ENCODE measurements at places on chromosomes 2 and 18.

DNA sequence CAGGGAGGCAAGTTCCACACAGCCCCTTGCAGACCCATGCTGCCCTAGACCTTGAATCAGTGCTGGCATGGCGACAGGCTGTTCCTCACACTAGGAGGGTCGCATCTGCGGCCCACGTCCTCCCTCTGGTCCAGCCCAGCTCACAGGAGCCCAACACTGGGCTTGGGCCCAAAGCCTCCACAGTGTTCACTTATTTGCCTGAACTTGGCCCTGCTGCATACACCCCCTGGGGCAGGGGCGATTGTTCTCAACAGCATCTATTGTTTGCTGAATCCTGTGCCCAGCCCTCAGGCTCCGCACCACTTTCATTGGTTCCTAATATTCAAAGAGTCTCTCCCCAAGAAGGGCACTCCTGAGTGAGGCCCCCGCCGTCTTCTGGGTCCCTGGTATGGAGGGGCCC lies 90.7 kb downstream of the ZBTB7C start:
- DNase-seq: no peak

DNA sequence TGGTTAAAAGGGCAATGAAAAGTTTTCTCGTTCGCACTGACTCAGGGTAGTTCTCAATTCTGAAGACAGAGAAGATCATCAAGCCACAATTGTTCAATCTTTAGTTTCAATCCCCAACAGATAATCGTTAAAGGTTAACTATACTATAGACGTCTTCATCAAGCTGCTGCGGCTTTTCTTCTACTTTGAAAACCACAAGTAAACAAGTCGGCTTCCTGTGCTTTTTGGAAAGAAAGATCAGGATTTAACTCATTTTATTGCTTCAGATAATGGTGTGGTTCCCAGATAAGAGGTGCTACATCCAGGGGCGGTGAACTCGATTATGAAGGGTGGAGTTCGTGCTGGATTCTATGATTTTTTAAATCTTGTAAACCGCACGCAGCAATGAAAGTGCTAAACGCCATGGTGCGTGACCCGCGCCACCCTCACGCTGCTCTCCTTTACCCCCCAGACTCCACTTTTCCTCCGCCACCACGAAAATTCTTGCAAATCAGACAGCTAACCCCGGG lies 545 bp upstream of the CDCA7 start:
- DNase-seq: no peak

- DNase-seq: no peak
Observed at GRCh38 chr18:55219059-55219458, 259.8 kb upstream of the CCDC68 start.

DNA sequence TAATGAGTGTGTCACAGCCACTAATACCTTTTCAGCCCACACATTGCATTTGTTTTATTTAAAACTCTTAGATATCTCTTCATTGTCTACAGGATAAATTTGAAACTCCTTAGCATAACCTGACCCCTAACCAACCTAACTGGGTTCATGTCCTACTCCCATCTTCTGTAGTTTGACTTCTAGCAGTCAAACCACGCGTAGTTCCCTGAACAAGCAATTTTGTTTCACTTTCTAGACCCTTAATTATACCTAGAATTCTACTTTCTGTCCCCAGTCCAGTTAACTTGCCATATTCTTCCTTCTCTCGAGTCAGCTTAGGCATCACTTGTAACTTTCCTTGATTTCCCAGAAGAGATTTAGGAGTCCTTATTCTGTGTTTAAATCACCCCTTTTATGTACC lies 55.1 kb downstream of the RBBP8 start:
- no peak for DNase-seq

DNA sequence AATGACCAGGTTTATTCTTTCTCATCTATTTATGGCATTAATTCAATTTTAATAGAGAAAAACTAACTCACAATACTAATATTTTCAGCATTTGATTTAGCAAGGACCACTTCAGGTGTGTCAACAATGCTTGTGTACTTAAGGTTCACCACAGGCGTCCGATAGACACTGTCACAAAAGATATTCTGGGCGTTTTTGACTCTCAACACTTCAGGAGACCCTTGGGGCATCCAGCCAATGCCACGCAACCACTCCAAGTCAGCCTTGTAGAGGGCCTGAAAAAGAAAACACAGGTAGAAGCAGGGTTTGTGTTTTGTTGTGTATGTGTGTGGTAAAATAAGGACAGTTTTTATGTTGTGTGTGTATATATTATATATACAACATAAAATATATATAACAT lies 158.2 kb downstream of the NEB start:
- DNase-seq: no peak

- peak; percentile 16 for DNase-seq
Observed at GRCh38 chr2:225764346-225764745, 364.8 kb downstream of the NYAP2 start.

GRCh38 chr18:48161911-48162698 lies 231.6 kb upstream of the SMAD2 start:
- DNase-seq: no peak

DNA sequence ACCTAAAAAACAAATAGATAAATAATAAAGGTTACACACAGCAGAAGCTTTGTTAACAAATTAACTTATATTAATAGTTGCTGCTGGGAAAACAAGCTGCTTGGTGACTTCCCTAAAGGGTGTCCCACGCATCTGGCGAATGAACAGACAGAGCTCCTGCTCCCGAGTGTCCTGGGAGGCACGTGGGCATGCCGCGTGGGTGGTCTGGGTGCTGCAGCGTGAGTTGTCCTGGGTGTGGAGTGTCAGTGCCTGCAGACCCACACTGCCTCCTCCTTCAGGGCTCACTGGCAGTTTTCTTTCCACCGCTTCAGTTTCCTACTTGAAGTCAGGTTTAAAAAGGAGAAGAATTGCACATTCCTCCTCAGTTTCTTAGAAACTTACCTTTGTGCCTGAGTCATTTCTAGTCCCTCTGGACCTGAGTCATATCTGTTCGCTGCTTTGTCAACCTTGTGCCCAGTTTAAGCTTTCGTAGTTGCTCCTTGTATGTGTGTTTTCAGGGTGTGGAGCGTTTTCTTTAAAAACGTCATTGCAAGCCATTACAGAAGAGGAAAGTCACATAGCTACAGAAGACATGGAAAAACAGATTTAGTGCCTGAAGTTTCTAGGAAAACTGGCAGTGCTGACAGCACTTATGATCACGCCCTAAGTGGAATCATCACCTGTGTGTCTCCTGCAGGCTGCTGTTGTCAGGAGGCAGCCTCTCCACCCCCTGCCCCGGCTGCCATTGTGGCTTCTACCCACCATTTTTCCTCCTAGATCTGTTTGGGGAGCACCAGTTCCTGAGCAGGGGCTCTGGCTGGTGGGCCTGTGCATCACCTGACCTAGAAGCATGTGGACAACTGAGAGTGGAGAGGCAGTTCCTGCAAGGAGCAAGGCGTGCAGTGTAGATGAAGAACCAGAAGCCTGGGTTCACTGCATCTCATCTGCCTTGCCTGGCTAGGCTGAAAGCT lies 24.5 kb downstream of the IMPA2 start:
- DNase-seq: no peak

DNA sequence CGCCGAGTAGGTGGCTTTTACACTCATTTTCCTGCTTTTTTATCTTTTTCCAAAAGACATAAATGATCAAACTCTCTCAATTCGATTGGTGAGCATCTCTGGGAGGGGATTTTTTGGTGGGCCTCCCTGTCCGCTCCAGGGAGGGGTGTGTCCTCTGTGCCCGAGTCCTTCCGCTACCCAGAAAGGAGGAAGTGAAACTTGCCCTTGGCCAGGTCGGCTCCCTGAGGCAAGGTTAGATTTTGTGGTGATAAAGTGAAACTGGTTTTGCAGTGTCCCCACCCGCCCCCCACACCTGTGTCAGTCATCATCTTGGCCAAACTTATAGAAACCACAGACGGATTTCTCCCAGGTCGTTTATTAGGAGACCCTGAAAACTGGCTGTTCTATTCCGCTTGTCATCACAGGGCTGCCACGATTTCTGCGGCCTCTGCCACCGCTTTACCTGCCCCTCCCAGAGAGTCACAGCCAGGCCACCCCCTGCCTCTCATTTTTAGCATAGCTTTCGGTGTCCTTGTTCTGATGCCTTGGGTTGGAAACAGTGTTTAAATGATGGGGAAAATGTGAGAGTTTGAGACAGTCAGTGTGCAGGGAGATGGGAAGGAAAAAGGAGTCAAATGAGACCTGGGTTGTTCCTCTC lies 93.6 kb downstream of the SH3BP4 start:
- DNase-seq: no peak

DNA sequence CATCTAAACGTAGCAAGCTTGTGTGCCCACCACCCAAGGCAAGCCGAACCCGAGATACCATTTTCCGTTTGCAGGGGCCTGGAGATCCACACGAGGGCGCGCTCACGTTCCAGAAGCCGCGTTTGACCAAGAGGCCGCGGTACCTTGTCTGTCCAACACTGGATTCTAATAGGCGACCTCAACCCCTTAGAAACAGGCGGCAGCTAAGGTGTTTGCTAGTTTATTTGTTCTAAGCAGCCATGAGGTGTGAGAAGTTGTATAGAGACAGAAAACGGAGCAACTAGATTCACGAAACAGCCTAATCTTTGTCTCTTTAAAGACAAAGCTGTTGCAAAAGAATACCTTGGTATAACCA lies 4.2 kb downstream of the HOXD11 start:
- DNase-seq: peak; percentile 60

DNA sequence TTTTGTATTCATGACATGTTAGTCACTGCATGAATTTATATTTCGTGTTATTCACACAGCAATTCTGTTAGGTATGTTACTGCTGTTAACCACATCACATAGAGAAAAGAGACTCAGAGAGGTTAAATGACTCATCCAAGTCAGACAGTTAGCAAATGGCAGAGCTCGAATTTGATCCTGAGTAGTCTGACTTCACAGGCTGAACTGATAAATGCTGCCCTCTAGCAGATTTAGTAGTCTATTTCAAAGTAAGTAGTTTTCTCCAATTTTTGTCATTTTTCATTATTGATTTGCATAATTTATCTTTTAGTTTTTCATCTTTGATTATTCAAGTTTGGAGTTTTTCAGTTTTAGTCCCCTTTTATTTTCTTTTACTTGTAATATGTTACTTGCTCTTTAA lies 58.3 kb downstream of the WDR7 start:
- peak; percentile 86 for DNase-seq

DNA sequence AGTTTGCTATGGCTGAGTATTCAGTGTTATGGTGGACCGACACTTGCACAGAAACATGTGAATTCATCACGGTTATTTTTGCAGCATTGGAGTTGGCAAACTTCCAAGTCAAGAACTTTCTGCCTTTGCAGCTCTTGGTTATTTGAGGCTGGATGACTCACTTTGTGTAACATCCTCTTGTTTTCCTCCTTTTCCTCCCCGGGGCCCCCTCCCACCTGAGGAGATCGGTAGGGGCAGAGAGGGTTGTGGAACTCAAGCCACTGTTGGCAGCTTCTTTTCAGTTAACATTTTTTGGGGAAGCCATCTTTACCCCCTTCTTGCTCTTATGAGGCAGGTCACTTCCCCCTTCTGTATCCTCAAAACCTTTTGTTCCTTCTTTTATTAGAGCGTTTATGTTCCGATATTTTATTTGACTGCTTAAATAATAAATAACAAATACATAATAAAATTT lies 48.6 kb downstream of the DDX1 start:
- peak; percentile 70 for DNase-seq

- DNase-seq: no peak
Observed at GRCh38 chr2:60745330-60745729, 10.7 kb upstream of the PAPOLG start.

GRCh38 chr2:3097804-3098203 lies 279.8 kb downstream of the EIPR1 start:
- no peak for DNase-seq

GRCh38 chr18:46161703-46162396 lies 57.7 kb downstream of the HAUS1 start:
- no peak for DNase-seq

GRCh38 chr2:8458503-8459459 lies 223.1 kb upstream of the ID2 start:
- no peak for DNase-seq

DNA sequence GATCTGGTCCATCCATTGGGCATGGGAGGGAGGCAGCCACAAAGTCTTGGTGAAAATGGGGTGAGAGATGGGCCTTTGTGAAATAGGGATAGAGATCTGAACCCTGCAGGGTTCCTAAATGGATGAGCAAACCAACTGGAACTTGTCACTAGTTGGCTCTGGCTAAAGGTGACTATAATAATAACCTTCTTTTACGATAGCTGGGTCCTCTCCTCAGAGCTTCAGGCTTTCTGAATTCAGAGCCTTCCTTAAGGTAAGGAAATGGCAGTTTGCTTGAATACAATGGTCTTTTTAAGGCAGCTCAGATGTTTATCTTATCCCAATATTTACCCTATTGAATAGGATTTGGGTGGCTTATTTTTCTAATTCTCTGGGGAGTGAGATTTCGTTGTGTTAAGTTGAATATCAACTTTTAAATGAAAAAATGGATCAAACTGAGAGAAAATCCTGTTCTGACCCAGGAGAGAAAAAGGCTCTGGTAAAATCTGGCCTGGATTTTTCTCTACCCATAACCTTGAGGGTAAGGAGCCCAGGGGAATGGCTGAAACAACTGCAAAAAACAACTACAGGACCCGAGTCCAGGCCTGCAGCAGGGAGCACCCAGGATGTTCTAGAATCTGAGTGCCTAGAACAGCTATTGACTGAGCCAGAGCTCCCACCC lies 61.1 kb upstream of the CXCR4 start:
- DNase-seq: no peak

- peak; percentile 4 for DNase-seq
Observed at GRCh38 chr2:1140389-1141003, 189.8 kb downstream of the SNTG2 start.

GRCh38 chr2:38601463-38602135 lies 1.1 kb downstream of the HNRNPLL start:
- DNase-seq: peak; percentile 38

DNA sequence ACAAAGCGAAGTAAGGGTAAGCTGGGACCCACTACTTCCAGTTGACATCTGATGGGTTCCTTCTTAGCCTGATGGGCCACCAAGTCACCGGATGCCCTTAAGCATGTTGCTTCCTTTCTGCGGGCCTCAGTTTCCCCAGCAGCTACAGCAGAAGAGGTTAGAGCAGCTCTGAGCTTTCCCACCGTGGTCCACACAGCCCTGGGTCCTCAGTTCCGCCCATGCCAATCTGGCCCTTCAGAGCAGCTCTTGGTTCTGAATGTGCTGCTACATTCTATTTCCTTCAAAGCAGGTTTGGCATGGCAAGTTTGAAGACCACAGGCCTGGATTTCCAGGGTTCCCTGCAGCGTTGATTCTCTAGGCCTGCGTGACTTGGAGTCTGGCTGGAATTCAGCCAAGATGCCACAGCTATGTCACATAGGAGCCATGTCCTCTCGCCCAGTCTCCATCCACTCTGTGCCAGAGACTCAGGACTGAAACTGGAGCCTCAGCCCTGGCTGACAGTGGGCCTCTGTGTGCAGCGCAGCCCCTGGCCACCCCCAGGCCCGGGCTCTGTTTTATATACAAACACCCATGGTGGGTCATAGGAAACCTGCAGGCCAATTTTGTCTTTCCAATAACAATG lies 79.6 kb downstream of the TFCP2L1 start:
- no peak for DNase-seq

GRCh38 chr2:201847481-201847880 lies 41.1 kb downstream of the CDK15 start:
- DNase-seq: peak; percentile 53

DNA sequence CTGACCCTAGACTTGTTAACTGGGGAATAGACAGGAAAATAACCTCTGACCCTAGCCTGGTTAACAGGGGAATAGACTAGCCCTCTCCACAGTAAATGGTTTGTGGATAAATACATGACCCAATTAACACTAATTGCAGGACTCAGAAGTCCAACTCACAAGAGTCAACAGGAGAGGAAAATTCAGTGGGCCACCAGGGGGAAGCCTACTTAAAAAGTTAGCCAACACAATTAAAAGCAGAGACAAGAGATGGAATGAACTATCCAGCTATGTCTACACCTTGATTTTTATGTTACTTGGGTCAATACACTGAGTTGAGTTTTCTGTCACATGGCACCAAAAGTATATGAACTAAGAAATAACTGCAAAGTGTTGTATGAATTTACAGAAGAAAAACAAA lies 158.8 kb upstream of the SLC39A10 start:
- DNase-seq: no peak
